Panc1 (cell line): ENCODE measurements at places on chromosomes 16 and 17.

DNA sequence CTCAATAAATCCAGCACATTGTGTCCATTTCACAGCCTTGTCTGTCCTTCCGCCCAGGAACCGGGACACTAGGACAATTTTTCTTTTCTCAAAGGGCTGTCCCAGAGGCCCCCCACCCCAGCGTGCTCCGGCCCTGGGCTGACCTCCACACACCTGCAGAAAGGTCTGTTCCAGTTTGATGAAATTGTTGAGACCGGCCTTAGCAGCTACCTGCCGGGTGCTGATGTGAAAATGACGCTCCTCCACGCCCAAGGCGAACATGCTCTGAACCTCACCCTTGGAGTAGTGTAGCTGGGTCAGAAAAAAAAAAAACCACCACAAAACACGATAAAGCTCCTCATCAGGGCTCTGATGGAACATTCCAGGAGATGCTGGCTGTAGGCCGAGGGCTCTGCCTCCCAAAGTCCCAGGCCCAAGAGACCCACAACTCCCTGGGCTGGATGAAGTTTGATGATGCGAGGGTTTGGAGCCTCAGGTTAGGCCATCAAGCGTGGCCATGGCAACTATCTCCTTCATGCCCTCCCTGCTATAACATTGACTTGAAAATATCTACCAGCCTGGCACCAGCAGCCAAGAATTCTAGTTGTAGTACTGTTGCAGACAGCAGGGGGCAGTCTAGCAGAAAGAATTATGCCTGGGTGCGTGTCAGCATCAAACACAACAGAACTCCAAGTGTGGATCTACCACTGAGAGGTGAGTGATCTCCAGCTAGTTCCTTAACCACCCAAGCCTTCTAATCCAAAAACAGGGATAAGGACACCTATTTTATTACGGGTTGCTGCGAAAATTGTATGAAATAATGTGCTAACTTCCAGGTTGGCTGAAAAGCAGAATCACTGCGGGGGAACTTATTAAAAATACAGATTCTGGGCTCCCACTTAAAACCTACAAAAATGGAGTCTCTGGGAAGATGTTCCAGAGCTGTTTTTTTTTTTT lies 62.1 kb downstream of the RMI2 start:
- H3K4me3 ChIP-seq: no peak overlapping the region
- H3K27ac ChIP-seq: no peak overlapping the region
- no peaks in the 10 kb centered on the region for H3K36me3 ChIP-seq
- no peaks in the 10 kb centered on the region for H3K27me3 ChIP-seq

- H3K4me3 ChIP-seq: peak overlapping the region; percentile 31
- no peak for DNase-seq
- H3K36me3 ChIP-seq: no peaks in the 10 kb centered on the region; the same call in 1 of the 2 replicates
- H3K4me1 ChIP-seq: peaks cover 17% of the 10 kb centered on the region
These were observed 387 bp downstream of the MRPL28 start for GRCh38 chr16:369866-370436.

- H3K4me3 ChIP-seq: no peak overlapping the region
- no peaks in the 10 kb centered on the region for H3K27me3 ChIP-seq
- H3K27ac ChIP-seq: no peak overlapping the region
- no peaks in the 10 kb centered on the region for H3K4me1 ChIP-seq
- no peaks in the 10 kb centered on the region for H3K36me3 ChIP-seq
- DNase-seq: no peak
These were observed 74.4 kb upstream of the ARL4D start for GRCh38 chr17:43324205-43324893.

- H3K36me3 ChIP-seq: no peaks in the 10 kb centered on the region
- no peaks in the 10 kb centered on the region for H3K4me1 ChIP-seq
- no peak for DNase-seq
- peak overlapping the region; percentile 60 for H3K4me3 ChIP-seq
- no peaks in the 10 kb centered on the region for H3K27me3 ChIP-seq
- no peak overlapping the region for H3K27ac ChIP-seq
These were observed 841 bp downstream of the ALOXE3 start for GRCh38 chr17:8117367-8117979.
